Skin of body (tissue), 3 donors: ENCODE measurements at places on chromosomes 5 and 9. TPM values are rescaled to one million over a fixed set of nuclear protein-coding genes. Genes with fewer than 3 reads are reported as not detected.

Gene EXD3
- total RNA-seq = 7.6 TPM

Gene CD180
- 1.2 TPM for total RNA-seq

Gene TTC23L
- 0.79 TPM for total RNA-seq

Gene SURF1
- total RNA-seq = 15.0 TPM

Gene IFNB1
- not detected for total RNA-seq

Gene PCDHGB5
- 8.0 TPM for total RNA-seq

Gene PRXL2C
- total RNA-seq = 13.3 TPM

Gene MAMDC4
- total RNA-seq = 2.5 TPM

Gene NOTCH1
- total RNA-seq = 47.7 TPM

Gene RAD17
- 21.3 TPM for total RNA-seq

Gene CENPK
- total RNA-seq = 20.3 TPM

Gene IFNK
- total RNA-seq = not detected

Gene NDUFS4
- total RNA-seq = 109 TPM
